ENCODE measurements at places on chromosomes 11 and 22.
A peak's percentile ranks its signal among the peaks of the same experiment; 100 is the strongest.

- DNase-seq = no peak
These were observed 1.4 kb downstream of the SLC25A22 start for GRCh38 chr11:796565-797295.

DNA sequence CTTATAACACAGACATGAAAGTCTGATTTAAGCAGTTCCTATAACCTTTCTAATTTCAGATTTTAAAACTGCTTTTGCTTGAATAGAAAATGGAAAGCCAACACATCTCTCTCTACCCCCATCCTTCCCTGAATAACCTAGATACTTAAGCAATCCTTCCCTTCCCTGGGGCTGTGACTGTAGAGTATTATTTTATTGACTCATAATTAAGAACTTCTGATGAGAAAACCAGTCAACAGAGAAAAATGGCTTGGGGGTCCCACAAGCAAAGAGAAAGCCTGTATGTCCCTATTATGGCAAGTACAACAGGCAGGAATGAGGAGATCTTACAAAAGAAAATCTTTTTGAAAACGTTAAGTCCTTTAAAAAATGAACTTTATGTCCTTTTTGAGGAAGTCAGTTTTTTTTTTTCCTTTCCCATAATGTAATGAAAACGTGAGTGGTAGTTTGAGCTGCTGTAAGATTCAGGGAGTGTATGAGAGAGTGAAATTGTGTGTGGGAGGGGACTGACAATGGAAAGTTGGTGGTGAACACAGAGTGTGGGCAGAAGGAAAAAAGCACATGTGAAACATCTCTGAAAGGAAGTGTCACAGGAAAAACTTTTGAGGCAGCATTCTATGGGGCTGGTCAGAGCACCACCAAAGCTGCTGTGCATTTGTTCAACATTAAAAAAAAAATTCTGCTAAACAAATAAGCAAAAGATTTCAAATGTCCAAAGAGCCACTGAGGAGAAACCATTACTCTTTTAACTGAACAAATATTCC is 154.6 kb downstream of the MAML2 start:
- no peak for DNase-seq

- DNase-seq = no peak
These were observed 49.8 kb upstream of the BMAL1 start for GRCh38 chr11:13227676-13228255.

- no peak for DNase-seq
These were observed 33.4 kb upstream of the NRIP3 start for GRCh38 chr11:9037046-9037780.

- DNase-seq = no peak
These were observed 3.9 kb downstream of the MYEOV start for GRCh38 chr11:69297787-69298266.

- DNase-seq = no peak
These were observed 38.0 kb downstream of the CYP2R1 start for GRCh38 chr11:14854057-14854456.

GRCh38 chr11:36994208-36994607 is 396.2 kb upstream of the RAG2 start:
- DNase-seq = no peak

- peak; percentile 3 for DNase-seq
These were observed 70.8 kb downstream of the KCNQ1 start for GRCh38 chr11:2515401-2516275.

DNA sequence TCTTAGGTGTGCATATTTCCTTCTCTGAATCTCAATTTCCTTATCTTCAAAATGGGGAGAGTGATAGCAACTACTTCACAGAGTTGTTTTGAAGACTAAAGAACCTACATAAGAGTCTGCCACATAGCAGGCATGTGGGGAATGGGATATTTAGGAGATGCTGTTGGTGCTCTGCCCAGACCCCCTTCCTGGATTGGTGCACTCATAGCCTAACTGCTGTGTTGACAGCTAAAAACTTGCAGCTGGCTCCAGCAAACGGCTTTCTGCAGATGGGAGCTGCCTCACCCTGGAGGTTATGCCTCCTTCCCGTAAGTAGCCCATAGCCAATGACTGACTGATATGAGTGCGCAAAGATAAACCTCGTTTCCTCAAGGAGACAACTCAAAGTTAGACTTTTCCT is 106.1 kb downstream of the CD44 start:
- DNase-seq = no peak

DNA sequence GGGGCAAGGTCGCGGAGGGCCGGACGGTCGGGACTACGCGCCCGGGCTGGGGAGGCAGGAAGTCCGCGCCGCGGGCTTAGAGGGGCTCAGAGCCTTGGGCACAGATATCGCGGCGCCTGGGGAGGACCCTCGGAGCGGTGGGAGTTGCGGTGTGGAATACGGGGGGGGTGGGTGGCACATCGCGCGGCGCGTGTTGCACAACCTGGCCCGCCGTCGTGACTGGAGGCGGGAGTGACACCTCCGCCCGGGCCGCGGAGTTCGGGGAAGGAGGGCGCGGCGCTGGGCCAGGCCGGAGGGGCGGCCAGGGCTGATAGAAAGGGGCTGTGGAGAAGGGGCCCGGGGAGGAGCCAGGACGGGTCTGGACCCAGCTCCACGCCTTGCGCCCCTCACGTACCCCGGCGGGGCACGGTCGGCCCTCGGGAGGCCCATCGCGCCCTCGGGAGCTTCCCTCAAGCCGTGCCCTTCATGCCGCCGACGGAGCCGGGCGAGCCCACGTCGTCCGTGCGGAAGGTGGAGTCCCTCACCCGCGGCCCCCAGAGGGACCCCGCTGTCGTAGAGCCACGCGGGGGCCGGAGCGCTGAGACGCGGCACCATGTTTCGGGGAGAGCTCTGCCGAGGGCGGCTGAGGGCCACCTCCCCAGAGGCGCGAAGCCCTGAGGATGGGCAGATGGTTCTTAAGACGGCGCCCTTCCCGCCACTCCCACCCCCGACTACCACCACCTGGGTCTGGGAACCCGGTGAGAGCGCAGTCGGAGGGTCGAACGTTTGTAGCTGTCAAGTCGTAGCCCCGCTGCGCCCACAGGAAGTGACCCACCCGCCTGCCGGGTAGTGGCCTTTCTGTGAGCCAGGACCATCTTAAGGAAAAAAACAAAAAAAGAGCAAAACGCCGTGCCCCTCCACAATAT is 729 bp downstream of the IL17RA start:
- no peak for DNase-seq

GRCh38 chr22:49786976-49787706 is 40.5 kb downstream of the BRD1 start:
- no peak for DNase-seq

DNA sequence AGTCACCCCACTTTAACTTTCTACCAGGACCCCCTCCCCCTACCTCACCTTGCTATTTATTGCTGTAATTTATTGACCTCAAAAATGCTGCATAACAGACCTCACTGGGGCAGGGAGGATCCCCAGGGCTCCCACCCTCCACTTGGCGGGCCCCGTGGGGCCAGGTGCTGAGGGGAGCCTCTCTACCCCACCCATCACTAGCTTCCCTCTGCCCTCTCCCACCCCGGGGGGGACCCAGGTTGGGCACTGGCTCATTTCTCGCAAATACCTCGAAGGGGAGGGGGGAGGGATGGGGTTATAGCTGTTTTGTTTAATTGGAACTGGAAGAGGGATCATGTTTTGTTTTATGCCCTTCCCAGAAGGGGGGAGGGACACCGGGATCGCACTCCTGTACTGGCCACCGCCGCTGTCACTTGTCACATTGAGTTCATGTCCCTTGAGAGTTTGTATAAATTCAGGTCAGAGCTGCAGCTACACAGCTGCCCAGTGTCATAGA is 16.3 kb upstream of the TMEM191C start:
- DNase-seq = no peak

GRCh38 chr22:19515654-19516377 is 8.4 kb downstream of the CLDN5 start:
- DNase-seq = no peak

GRCh38 chr11:19793326-19793725 is 80.7 kb downstream of the NAV2 start:
- DNase-seq = peak; percentile 19

DNA sequence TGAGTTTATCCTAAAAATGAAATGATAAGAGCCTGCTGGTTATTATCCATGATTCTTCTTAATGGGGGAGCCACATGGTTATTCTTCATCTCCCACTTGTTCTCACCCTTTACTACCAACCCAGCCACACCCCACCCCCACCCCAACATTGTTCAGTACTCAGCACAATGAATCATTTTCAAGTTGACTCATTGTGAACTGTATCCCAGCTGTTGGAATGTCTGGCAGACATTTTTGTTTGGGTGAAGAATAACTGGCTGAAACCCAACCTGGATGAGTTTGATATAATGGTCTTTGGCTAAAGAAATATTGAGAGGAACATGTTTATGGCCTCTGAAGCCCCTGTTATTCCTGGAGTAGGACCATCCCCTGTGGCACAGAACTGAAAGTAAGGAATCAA is 136.2 kb downstream of the ELP4 start:
- no peak for DNase-seq

- DNase-seq = no peak
These were observed 9.2 kb downstream of the MYRF start for GRCh38 chr11:61761440-61762222.

- DNase-seq = no peak
These were observed 481 bp downstream of the ANGPTL5 start for GRCh38 chr11:101915791-101916291.

DNA sequence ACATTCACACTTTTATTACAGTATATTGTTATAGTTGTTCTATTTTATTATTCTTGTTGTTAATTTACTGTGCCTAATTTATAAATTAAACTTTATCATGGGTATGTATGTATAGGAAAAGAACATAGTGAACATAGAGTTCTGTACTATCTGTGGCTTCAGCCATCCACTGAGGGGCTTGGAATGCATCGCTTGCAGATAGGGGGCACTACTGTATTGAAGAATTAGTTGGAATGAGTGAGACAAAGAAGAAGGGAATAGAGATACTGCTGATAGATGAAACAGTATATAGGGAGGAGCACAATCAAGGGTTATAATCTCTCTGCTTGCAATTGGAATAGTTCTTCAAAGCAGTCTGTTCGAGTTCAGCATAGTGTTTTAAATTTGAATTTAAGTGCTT is 432.2 kb downstream of the RAB38 start:
- peak; percentile 18 for DNase-seq

DNA sequence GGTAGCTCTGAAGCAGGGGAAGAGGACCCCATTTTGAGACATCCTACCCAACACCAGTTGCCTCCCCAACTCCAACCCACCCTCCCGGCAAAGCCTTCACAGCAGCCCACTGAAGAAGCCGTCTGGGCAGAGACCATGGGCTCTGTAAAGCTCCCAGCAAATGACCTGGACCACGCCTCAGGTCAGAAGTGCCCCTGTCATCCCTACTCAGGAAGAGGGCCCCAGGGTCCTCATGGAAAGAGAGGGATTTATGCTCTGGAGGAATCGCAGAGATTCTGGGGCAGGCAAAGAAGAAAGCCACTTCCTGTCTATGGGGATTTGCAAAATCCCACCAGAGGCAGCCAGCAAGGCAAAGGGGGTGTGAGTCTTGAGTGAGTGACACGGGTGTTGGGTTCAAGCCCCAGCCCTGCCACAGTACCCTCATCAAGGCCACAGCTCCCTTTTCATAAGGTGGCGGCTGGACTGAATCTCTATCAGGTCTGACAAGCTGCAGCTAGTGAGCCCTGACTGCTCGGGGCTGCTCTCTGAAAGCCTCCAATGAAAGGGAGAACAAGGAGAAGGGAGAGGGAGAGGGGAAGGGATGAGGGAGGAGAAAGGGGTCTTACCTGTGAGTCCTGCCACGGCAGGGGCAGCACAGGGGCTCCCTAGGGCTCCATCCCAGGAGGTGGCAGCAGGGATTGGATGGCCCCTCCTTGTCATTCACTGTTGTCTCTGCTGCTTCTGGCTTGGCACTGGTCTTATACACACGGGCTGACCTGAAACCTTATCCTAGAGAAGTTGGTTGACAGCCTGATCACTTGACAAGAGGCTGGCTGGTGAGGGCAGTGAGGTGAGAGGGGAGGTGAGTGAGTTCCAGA is at the start of gene UCP3:
UCP3 (minus strand) TSS at position 713 of the 857 bp plus-strand sequence. CDS start 2,043 bp downstream, outside the sequence.
- DNase-seq = no peak

DNA sequence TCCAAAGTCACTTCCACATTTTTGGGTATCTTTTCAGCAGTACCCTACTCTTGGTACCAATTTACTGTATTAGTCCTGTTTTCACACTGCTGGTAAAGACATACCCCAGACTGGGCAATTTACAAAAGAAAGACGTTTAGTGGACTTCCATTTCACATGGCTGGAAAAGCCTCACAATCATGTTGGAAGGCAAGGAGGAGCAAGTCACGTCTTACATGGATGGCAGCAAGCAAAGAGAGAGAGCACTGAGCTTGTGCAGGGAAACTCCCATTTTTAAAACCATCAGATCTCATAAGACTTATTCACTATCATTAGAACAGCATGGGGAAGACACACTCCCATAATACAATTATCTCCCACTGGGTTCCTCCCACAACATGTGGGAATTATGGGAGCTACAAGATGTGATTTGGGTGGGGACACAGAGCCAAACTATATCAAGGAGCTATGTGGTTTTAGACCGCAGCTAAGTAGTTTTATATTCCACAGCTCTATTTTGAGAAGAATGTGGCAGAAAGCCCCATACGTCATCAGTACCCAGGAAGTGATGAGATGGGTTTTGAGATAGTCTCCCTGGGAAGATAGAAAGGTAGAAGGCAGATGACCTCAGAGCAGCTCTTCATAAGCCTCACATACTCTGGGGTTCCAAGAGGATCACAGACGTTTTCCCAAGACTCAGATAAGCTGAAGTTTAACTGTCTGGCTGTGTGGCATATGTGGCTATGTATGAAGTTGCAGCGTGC is 96.3 kb downstream of the APIP start:
- no peak for DNase-seq

- DNase-seq = no peak
These were observed 63.7 kb upstream of the SESN3 start for GRCh38 chr11:95294701-95295100.

Measured in WERI-Rb-1 (cell line).